Activated CD4-positive, alpha-beta T cell treated with anti-CD3 and anti-CD28 coated beads, Interleukin-2, amount 50 U/mL, for 16 hours (primary cell): ENCODE measurements at places on chromosomes 6 and 20.

DNA sequence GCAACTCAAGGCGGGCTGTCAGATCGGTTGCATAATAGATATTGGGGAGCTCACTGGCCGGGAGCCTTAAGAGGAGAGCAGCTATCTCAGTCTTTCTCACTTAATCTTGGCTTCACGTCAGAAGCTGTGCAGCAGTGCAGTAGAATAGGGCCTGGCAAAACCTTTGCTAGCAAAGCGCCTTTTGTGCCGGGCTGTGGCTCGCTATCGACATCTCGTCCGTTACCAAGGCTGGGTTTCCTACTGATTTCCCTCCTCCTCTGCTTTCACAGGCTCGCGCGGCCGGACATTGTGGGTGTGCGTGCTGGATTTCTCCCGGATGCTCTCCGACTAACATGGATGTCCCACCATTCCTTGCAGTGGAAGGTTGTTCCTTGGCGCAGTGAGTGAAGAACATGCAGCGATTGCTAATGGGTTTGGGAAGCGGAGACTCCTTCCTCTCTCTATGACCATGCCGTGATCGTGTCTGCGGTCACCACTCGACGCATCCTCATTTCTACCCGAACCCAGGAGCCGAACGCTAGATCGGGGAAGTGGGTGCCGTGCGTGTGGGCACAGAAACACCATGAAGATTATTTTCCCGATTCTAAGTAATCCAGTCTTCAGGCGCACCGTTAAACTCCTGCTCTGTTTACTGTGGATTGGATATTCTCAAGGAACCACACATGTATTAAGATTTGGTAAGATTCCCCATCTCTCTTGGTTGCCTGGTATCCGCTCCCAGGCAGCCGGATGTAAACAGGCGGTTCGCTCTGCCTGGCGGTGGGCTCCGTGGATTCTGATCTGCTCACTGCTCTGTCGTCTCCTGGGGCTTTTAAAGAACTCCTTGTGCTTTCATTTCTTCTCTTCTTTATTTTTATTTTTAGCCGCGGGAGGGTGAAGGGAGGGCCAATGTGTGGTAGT, 5.5 kb downstream of the GRIK2 start:
- DNase-seq: no peak

DNA sequence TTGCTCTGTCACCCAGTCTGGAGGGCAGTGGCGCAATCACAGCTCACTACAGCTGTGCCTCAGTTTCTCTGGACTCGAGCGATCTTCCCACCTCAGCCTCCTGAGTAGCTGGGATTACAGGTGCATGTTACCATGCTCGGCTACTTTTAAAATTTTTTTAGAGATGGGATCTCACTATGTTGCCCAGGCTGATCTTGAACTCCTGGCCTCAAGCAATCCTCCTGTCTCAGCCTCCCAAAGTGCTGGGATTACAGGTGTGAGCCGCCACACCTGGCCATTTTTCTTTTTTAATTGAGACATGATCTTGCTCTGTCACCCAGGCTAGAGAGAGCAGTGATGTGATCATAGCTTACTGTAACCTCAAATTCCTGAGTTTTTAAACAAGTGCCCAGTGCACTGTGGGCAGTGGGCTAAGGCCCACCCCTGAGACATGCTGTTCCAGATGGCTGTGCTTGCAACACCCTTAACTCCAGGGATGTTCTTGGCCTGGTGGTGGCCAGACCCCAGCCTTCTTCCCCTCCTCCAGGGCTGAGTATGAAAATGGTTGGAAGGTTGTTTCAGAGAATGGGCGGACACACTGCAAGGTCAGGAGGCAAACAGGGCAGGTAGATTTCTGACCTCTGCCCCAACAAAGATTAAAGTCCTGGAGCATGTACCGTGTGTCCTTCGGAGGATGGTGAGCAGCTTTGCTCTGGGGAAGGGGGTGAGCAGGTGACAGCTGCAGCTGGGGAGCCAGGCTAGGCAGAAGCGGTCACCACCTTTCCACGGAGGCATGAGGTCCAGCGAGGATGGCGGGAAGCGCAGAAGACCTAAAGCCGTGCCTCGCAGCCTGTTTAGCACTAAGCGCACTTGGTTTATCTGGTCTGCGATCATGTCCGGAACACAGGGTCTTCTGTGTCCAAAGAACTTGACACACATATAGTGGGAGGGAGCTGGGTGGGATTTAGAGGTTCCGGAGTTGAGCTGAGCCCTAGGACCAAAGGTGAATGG, 1.4 kb upstream of the FAM83C start:
- no peak for DNase-seq

GRCh38 chr20:32675223-32675975, 1.7 kb upstream of the C20orf203 start:
- no peak for DNase-seq

GRCh38 chr6:18473755-18474154, 86.6 kb downstream of the RNF144B start:
- no peak for DNase-seq

GRCh38 chr6:157260735-157261410, 62.4 kb downstream of the TMEM242 start:
- no peak for DNase-seq
